Astrocyte of the cerebellum (primary cell): ENCODE measurements at places on chromosomes 7 and 10.

DNA sequence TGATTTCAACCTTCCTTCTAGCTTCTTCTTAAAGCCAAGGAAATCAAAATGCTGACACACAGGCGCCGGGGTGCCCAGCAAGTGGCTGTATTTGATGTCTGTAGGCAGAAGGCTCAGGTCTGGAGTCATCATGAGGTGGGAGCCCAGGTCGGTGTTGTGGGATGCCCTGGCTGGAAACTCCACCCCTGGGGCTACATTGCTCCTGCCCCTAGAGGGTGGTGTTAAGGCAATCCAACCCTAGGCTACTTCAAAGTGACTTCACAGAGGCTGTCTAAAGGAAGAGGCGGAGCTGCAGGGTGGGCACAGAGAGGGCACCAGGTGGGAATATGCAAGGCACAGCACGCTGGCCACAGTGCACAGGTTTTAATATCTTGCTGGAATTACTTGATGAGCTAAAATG, 200.9 kb downstream of the ADAM12 start:
- DNase-seq: no peak

DNA sequence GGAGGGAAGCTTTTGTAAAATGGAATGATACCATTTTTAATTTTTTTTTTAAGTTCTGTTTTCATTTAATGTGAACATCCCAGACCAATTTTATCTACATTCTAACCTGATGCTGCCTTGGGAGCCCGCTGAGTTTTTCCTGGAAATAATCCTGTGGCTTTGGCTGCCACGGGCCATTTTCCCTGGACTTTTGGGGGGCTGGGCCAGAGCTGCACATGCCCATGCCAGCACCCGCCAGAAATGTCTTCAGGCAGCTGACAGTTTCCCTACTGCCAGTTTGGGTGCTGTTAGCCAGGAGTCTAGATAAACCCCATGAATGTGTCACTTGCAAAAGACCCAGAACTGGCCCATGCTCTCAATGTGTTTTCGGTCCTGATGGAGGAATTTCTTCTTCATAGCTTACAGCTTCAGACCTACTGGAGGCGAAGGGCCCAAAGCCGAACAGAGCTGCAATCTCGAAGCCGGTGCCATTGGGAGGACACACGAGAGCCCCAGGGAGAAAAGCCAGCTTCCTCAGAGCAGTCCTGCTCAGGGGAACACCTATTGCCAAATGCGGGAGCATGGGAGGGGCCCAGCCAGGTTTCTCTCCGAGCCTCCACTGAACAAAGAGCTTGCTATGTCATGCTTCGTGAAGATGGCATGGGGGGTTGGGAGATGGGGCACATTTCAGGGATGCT, 444.2 kb upstream of the MKI67 start:
- DNase-seq: no peak

DNA sequence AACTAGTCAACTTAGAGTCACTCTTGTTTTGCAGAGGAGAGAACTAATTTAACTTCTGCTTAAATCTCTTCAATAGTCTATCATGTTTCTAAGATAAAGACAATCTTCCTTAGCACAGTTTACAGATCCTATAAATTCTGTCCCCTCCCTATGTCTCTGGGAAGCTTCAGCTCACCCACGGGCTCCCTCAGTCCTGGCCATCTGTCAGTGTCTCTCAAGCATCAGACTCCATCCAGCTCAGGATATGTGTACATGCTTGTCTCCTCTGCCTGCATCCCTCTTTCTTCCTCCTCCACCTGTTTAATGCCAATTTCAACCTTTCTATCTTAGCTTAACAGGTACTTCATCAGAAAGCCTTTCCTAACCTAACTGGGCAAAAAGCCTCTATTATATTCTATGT, 177.1 kb upstream of the PTER start:
- DNase-seq: no peak

- DNase-seq: no peak
Observed at GRCh38 chr10:62866451-62866850, 50.3 kb upstream of the EGR2 start.

DNA sequence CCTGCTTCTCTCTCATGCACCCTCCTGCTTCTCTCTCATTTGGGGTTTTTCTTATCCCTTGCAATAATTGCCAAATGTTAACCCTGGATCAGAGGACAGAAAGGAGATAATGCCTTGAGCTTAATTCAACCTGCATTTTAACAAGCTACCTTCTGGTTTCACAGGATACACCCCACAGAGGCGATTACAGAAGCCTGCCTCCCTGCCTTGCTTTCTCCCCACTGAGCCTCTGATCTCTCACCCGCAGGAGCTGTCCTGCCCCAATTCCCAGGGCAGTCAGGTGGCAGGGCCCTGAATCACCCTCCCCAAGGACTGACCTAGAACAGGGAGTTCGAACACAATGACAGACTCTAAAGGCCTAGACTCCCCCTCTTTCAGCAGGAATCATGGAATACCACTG, 959.5 kb downstream of the GRID1 start:
- DNase-seq: no peak
